ENCODE measurements at places on chromosomes 16 and 17.

DNA sequence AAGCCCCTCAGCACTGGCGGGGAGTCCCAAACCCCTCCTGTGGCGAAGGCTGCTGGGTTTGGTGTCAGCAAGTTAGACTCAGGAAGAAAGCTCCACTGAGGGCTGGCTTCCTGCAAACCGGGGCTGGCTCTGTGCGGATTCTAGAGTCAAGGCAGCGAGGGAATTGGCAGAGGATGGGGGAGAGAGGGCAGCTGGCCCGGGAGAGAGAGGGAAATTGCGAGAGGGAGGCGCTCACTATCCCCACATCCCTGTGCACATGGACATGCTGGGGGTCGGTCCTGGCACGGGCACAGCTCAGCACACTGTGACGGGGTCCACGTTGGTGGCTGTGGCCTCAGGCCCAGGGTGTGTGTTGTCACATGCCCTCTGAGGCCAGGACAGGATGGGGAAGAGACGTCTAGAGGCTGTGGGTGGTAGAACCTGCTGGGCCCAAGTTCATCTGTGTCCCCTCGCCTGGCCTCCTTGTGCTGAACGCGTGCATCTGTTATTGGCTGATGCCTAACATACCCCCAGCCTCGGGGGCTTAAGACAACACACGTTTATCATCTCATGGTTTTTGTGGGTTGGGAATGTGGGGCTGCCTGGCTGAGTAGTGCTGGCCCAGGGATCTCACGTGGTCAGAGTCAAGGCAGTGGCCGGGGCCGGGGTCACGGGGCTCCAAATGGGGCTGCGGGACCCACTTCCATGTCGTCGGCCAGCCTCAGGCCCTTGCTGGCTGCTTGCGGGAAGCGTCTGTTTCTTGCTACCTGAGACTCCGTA lies 16.7 kb upstream of the JPH3 start:
- no peak for DNase-seq

GRCh38 chr17:17900615-17901520 lies 64.1 kb upstream of the SREBF1 start:
- DNase-seq, result peak; percentile 93

DNA sequence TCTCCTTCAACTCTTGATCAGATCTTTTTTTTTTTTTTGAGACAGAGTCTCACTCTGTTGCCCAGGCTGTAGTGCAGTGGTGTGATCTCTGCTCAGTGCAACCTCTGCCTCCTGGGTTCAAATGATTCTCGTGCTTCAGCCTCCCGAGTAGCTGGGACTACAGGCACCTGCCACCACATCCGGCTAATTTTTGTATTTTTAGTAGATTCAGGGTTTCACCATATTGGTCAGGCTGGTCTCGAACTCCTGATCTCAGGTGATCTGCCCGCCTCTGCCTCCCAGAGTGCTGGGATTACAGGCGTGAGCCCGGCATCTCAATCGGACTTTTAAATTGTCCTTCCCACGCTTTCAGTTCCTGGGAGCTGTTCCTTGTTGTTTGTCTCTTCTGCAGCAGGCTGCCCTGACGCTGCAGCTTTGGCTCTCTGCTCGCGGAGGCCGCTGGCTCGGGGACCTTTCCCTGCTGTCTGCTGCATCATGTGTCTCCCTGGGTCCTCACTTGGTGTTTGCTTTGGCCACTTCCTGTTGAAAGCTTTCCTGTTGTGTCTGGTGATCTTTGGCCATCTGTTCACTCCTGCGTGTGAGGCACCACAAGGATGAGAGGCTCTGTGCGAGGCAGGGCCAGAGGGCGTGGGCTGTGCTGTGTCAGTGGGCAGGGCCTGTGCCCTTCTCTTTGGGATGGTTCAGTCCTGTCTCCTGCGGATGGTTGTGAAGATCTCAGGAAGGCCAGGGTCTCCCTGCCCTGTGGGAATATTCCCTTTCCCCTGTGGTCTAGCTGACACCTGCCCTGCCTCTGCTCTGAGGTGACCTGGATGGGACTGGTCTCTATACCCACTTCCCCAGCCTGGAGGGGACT lies 18.4 kb upstream of the CAPN15 start:
- no peak for DNase-seq

GRCh38 chr17:35947156-35947585 lies 3.7 kb upstream of the LYZL6 start:
- DNase-seq, result peak; percentile 36

- no peak for DNase-seq
These were observed 33.3 kb upstream of the ANKFN1 start for GRCh38 chr17:56119936-56120335.

DNA sequence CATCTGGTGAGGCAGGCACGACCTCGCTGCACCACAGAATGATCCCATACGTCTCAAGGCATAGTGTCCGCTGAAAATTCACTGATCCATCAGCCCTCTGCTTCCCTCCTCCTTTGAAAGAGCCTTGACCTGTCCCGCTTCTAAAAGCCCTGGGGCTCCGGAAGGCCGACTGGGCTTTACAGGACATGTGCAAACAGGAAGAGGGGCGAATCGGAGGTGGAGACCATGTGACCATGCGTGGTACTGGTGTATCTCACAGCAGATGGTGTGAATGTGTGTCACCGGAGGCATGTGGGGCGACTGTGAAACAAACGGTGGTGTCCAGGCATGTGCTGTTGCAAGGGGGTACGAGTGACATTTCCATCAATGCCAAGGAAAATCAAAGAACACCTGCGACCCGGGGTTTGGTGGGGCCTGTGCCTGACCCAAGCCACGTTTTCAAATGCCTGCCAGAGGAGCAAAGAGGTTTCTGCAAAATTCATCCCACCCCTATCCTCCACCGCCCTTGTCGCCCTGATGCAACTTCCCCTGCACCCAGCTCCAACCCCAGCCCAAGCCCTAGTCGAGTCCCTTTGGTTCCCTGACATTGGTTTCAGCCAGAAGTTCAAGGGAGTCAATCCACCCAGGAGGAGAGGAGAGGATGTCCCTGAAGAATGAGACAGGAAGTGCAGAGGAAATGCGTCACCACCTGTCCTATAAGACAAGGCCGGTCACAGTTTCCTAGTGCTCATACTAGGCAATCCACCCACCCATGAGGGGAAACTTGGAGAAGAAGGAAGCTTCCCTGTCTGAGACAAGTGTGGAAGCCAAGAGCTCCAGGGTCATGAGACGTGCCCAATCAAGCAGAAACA lies 5.9 kb upstream of the KCNJ18 start:
- no peak for DNase-seq

DNA sequence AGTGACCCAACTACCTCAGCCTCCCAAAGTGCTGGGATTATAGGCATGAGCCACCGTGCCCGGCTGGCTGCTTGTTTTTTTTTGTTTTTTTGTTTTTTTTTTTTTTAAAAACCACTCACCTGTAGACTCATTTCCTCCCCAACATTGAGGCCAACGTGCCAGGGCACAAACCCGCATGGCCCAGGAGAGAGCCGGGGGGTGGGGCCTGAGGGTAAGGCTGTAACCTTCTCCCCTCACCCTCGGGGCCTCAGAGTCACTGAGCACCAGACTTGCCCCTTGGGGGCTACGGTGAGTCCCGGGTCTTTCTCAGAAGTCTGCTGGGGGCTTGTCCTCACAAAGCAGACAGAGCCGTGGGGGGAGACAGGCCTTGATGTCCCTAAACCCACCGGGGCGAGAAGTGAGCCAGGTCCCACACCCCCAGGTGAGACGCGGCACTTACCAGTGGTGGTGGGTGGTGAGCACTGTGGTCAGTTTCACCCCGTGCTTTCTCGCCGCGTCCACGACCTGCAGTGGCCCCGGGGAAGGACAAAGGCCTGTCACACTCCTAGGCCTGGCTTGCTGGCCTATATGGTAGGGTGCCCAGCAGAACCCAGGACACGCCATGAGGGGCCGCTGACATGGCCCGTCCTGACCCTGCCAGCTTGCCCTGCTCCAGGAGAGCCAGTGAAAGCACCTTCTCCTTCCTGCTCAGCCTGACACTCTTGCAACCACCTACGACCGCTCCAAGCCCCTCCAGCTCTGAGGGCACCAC lies 4.6 kb downstream of the HAGH start:
- no peak for DNase-seq

- DNase-seq, result no peak
These were observed 176.3 kb downstream of the IRX3 start for GRCh38 chr16:54110016-54110981.

DNA sequence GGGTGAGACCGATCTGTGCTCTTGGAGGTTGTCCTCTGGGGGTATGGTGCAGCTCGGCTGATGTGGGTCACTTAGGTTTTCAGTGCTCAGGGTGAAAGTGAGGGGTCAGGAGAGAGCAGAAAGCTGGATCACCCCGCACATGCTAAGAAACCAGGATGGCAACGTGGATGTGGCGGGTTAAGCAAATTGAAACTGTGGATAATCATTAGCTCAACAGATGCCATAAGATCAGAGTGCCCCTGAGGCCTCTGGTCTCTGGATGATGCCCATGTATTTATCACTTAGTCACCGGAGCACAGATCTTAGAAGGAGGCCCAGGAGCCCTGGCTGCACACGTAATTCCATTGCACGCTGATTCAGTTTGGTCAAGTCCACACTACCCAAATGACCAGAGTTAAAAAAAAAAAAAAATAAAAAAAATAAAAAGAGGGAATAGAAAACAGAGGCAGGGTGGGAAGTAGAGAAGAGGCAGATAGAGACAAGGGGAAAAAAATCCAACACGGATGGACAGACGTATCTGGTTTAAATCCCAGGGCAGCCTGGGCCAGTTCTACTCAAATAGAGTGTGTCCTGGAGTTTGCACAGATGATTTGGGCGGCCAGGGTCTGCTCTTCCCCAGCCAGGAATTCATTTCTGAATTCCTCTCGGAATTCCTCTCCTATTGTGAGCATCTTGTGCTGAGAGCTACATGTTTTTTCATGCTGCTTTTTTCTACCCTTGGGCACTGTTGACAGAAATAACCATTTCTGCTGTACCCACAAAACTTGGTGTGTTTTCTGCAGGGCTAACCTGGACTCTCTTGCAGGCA lies 378.3 kb downstream of the CPPED1 start:
- no peak for DNase-seq

GRCh38 chr17:68461122-68461539 lies 3.8 kb upstream of the WIPI1 start:
- no peak for DNase-seq

GRCh38 chr17:17698869-17699351 lies 17.7 kb downstream of the RAI1 start:
- no peak for DNase-seq

DNA sequence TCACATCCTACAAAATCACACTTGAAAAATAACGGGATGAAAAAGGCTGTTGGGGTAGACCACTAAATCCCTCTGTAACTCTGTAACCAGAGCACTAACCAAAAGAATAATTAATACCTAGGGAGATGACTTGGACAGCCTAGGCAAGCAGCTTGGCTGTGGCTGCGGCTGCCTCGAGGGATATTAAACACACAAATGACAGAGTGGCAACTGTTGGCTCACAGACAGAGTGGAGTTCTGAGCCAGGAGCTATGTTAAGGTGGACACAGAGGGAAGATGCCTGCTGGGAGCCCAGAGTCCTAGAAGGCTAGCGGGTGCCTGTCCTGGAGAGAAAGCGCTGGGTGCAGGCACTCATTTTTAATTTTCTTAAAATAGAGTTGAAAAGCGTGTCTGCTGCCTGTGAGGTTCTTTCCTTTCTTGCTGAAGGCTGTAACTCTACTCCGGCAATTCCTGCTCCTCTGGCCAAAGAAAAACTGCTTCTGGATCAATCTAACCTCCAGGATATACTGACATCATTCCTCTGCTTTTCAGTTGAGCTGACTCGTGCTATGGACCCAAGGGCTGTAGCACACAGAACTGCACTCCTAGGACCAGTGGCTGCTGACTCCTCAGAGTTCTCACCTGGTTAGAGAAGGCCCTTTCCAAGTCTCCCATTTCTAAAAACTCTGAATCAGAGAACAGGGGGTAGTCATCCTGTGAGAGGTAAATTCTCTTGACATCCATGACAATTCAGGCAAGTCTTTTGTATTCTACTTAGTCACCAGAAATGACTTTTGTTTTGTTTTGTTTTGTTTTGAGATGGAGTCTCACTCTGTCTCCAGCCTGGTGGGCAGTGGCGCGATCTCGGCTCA lies 147.9 kb downstream of the STX8 start:
- DNase-seq, result peak; percentile 66

DNA sequence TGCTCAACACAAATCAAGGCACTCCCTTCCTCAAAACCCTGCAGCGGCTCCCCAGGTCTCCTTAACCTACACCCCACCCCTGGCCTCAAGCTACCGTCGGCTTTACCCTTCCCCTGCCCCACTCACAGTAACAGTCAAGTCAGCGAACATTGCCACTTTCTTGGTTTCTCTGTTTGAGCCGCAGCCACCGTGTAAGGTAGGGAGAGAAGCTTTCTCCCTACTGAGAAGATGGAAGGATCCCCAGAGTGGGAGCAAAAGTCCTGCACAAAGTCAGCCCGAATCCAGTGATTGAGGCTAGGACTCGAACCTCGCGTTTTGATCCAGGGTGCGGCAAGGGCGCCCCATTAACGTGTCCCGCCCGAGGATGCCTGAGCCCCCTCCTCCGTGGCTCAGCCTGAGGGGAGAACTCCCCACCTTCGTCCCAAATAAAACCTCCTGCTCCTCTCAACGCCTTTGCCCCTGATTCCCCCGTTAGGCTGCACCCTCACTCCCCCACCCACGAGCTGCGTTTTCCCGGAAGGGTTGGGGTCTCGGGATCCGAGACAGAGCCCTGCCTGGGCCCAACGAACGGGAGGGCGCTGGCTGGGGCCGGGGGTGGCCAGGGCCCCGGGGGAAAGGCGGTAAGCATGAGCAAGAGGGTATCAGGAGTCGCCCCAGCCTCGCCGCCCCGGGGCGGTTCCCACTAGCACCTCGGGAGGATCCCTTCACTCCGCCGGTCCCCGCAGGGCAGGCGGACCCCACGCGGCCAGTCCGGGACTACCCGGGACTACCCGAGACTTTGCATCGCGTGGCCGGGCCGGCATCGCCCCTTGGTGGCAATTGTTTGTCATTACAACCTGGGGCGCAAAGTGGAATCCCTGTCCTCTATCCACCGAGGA lies 9.9 kb upstream of the NAGS start:
- no peak for DNase-seq

- peak; percentile 84 for DNase-seq
These were observed 123.0 kb downstream of the GOSR1 start for GRCh38 chr17:30600060-30600829.

DNA sequence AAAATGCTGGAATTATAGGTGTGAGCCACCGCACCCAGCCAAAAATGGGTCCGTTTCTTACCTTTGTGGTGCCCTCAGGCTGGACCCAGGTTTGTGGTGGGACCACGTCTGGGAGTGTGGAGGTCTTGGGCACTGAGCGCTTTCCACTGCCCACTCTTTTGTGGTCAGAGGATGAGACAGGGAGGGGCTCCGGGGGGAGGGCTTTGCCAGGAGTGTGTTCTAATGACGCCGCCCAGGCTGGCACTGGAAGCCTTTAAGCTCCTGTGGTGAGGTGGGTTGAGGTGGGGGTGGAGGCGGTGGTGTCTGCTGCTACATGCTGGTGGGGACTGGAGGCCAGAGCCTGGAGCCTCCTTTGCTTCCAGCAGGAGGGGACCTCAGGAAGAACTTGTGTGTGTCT lies 12.8 kb upstream of the ADCY7 start:
- DNase-seq, result no peak

GRCh38 chr17:44911133-44912001 lies 3.9 kb downstream of the GFAP start:
- DNase-seq, result no peak

DNA sequence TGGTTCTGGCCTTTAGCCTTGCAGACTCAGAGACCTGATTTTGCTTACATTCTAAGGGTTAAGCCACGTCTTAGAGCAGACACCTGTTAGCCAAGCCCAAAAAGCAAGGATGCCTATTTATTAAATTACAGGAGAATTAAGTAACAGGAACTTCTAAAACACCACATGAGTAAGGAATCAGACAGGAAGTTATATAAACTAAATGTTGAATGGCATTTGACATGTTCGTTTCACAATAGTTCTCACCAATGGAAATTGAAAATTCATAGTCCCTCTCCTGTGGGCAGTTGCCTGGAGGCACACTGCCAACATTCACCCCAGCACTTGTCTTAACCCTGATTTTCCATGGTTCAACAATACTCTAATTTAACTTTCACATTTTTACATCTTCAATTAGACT lies 9.0 kb downstream of the KRTAP9-7 start:
- no peak for DNase-seq

Measured in muscle of back (tissue), 13 donors.